ENCODE measurements at places on chromosomes 6 and 20. TPM values are rescaled to one million over a fixed set of nuclear protein-coding genes. Genes with fewer than 3 reads are reported as not detected.

The SLC32A1 gene
- polyA plus RNA-seq: 40.0 TPM

The CASS4 gene
- not detected for polyA plus RNA-seq

The CDKAL1 gene
- polyA plus RNA-seq: 11.2 TPM

The HLA-DRB1 gene
- polyA plus RNA-seq: not detected

The TNF gene
- polyA plus RNA-seq: not detected

Measured in neural cell (in vitro differentiated cells).